ENCODE measurements at places on chromosomes 1 and 21.
A peak's percentile ranks its signal among the peaks of the same experiment; 100 is the strongest.

- DNase-seq: peak; percentile 96
Observed at GRCh38 chr1:176206961-176207902, at the start of gene COP1. Gene COP1 (minus strand): TSS chr1:176207286. CDS start chr1:176206978, 308 bp downstream.

DNA sequence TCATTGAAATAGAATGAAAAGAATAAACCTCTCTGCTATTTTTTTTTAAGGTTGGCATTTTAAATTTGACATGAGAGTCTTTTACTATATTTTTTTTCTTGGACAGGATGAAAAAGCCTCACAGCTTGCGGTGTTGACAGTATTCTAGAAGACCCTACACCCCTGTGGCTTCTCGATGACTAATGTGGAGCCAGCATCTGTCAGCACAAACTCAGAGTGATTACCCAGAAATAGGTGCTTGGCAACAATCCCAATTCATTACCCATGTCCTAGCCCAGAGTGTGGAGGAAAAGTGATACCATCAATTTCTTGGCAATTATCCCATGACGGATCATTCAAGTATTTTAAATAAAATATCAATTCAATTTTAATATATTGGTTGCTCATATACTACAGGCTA lies 186.8 kb upstream of the MAP1LC3C start:
- DNase-seq: no peak

GRCh38 chr1:226882631-226883409 lies 12.4 kb downstream of the PSEN2 start:
- no peak for DNase-seq

DNA sequence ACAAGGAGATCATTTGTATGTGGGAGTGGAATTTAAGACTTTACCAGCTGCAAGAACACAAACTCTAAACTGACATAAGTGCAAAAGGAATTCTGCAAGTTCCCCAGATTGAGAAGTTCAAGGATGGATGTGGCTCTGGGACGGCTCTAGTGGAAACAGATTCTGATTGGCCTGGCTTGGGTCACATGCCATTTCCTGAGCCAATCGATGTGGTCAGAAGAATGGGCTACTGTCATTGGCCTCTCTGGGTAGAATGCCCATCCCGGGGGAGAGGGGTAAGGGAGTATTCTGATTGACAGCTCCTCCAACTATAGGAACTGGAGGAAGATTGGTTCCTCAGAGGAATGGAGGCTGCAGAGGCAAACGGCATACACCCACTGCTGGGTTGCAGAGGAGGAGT lies 6.0 kb upstream of the IFNLR1 start:
- no peak for DNase-seq

GRCh38 chr1:180851995-180852887 lies 60.5 kb upstream of the KIAA1614 start:
- DNase-seq: no peak

DNA sequence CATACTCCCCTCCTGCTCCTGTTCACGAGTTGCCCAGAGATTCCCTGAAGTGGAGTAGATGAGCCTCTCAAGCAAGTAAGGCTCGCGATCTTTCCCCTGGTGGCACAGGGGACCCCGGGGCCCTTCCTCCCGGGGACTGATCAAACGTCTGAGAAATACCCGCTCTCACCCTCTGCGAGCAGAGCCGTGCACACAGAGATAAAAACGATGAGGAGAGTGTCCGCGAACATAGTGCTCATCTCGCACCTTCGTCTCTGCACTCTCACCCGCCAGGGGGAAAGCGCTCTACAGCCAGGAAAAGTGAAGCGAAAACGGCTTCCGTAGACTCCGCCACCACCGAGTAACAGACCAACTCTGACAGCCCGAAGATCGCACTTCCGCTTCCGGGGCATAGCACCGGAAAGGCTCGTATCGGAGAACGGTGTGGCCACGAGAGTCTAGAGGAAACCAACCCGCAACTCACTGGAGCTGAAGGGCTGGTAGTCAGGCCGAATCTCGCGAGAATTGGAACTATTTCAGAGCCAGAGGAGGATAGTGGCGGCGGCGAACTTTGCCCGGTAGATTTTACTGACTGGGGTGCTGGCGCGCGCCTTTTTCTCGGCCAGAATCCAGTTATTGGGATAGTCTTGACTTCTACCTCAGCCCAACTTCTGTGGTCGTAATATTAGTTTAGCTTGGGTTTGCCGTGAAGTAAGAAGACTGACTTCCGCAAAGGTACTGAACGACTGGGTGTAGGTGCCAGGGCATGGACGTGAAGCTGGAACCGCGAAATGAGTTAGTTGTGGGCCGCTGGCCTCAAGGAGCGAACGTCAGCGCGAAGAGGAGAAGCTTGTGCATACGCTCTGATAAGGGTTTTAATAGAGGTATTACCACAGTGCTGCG lies at the start of gene TMCO1:
TSS of gene TMCO1 (minus strand) at position 356 of the 882 bp plus-strand sequence. CDS start at position 239, 117 bp downstream.
- DNase-seq: peak; percentile 99

DNA sequence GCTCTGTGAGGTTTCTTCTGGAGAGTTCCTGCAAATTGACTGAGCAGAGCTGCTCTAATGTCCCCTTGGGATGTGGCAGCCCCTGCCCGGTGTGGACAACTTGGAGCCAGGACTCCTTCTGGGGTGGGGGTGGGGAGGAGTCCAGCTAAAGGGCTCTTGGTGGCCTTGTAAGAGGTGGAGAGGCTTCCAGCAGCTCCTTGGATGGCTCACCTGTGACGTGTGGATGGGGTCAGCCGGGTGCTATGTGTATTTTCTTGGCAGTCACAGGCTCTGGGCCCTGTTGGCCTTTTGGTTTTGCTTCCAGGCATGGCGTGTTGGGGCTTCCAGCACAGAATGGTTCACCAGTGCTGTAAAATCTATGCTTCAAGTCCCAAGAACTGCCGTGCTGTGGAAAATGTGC lies 38.2 kb downstream of the TRAPPC10 start:
- no peak for DNase-seq

GRCh38 chr1:100077531-100077930 lies 55.2 kb downstream of the SASS6 start:
- DNase-seq: no peak

- DNase-seq: no peak
Observed at GRCh38 chr1:245684166-245684565, 529.4 kb downstream of the KIF26B start.

GRCh38 chr1:99540744-99541143 lies 105.2 kb upstream of the PALMD start:
- no peak for DNase-seq

DNA sequence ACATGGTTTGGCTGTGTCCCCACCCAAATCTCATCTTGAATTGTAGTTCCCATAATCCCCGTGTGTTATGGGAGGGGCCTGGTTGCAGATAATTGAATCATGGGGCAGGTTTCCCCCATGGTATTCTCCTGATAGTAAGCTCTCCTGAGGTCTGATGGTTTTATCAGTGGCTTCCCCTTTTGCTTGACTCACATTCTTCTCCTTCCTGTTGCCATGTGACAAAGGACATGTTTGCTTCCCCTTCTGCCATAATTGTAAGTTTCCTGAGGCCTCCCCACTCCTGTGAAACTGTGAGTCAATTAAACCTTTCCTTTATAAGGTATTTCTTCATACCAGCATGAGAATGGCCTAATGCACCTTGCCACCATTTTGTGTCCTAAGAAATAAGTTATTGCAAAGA lies 415.0 kb downstream of the COL11A1 start:
- DNase-seq: no peak

DNA sequence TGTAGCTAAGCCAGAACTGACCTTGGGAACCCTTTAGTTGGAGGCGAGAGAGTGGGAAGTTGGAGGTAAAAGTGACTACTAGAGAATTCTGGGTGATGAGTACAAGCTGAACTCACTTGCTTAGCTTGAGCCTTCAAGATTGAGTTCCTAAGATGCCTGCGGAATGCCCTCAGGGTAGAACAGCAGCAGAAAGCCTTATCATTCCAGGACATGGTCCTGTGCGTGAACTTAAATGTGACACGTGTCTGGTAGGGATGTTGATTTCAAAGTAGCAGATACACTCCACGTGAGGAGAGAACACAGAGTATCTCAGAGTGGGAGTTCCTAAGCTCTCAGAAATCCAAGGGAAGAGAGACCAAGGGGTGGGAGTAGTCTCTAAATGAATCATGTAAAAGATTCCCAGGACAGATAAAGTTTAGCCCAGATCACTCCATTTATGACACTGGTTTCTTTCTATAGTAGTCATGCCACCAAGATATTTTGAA lies 60.1 kb downstream of the KCNK1 start:
- no peak for DNase-seq

GRCh38 chr1:200488375-200489165 lies 78.7 kb upstream of the ZNF281 start:
- DNase-seq: peak; percentile 61

GRCh38 chr1:1200876-1201810 lies 5.2 kb downstream of the TNFRSF18 start:
- DNase-seq: no peak

DNA sequence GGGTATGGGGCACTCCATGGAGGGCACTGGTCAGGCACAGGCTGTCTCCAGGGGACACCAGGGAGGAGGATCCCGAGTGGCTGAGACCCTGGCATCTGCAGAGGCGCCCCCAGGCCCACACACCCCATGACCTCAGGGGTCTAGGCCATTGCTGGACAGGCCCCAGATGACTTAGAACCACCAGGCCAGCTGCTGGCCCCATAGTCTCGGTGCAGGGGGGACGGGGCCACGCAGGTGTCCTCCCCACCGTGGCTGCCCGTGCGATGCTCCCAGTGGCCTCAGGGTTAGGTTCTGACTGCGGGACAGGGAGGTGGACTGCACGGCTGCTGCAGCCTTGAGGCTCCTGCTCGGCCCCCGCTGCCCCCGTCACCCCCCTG lies 44.0 kb downstream of the MORN1 start:
- no peak for DNase-seq

- DNase-seq: no peak
Observed at GRCh38 chr1:194055536-194055935, 869.1 kb upstream of the B3GALT2 start.

DNA sequence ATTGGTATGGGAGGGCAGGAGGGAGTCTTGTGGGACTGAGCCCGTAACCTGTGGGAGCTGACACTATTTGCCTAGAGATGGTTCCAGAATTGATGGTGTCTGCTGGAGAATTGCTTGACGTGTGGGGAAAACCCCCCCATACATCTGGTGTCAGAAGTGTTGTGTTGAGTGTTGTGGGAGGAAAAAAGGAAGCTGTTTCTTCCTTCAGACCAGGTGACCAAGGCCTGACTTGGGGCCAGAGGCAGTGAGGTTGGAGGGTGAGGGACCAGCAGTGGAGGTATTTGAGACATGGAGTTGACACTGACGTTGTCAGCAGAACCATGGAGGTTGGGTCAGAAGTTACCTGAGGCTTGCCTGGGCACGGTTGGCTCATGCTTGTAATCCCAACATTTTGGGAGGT lies 8.3 kb downstream of the SHISAL2A start:
- no peak for DNase-seq

DNA sequence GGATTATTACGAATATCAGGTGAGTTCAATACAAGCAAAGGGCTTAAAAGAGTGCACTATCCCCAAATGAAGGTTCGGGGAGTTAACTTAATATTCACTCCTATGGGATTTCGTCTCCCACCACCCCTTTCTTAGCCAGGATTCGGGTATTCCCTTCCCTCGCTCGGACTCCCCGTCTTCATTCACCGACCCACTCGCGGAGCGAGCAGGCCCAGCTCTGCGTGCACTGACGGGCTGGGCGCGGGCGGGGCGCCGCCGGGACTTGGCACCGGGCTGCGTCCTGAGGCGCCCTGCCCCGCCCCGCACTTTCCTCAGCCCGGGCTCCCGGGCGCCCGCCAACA lies 7.7 kb upstream of the MPZL1 start:
- DNase-seq: no peak

DNA sequence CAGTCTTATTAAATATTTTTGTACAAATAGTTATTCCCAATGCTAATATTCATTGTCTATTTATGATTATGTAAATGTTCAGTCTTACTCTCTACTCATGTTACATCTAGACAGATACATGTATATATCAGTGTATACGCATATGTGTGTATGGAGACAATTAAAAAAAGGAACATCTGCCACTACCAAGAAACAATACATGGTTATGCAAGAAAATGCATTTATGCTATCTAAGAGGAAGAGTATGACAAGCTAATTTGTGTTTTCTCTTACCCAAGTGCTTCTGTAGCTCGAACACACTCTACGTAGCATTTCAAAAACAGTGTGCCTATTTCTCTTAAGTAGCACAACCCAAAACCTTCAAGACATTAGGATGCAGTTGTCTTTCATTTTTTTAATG lies 6.1 kb upstream of the RLF start:
- DNase-seq: no peak

GRCh38 chr21:44820851-44821250 lies 3.0 kb upstream of the SUMO3 start:
- no peak for DNase-seq

DNA sequence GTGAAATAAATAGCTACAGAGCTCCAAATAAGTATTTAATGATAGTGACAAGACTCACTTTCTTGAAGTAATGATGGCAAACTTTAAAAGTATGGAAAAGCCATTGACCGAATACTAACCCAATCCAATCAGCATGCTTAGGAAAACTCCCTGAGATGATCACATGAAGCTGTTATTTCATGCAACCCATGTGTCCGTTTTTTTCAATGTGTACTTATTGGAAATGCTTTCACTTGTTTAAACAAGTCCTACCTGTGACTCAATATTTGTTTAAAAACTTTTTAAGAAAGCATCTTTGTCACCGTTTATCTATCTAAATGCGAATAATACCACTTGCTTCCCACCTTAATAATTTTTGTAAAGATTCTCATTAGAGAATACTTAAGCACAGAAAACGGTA lies 185.8 kb downstream of the NRIP1 start:
- no peak for DNase-seq

DNA sequence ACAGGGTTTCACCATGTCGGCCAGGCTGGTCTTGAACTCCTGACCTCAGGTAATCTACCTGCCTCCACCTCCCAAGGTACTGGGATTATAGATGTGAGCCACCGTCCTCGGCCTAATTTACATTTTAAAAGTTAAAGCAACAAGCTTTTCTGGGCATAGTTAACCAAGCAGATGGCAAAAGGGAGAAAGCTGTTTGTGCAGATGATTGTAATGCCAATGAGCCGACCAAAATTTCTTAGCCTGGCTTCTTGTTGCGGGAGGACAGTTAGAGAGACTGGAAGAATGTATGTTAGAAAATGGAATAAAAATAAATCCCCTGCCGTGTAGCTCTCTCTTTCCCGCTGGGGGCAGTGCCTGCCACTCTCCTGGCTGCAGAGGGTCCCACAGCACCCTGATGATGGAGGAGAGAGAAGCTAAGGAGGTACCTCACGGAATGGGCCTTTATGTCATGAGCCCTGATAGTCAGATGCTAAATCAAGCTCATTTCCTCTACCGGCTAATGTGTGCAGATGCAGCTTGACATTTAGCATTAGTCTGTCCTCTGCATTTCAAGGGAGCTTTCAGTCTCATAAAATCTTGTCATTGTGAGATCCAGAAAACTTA lies 87.2 kb downstream of the HHAT start:
- DNase-seq: no peak

DNA sequence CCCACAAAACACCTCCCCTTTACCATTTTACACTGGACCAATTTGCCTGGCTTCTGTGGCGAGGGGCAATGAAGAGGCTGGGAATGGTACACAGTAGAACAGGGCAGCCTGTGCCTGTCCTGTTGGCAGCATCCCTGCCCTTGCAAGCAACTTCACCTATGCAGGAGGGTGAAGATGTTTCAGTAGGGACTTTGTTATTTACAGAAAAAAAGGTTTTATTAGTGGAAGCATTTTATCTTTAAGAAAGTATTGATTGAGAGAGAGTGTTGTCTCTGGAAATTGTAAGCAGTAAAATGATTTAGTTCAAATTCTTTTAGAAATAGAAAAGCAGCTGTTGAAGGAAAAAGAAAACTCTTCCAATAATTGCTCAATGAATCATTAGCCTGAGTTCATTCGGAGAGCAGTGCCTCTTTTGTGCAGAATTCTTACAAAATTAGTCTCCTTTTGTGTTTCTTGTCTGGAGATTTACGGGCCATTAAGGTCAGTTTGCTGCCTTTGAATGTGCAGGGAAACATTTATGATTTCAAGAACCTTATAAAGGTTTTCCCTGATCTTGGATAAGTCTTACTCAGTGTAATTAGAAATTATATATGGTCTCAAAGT lies 49.1 kb downstream of the HHAT start:
- no peak for DNase-seq

Measured in SHP77 (cell line).